Esophagus squamous epithelium (tissue), 5 donors: ENCODE measurements at places on chromosomes 6 and 20.

DNA sequence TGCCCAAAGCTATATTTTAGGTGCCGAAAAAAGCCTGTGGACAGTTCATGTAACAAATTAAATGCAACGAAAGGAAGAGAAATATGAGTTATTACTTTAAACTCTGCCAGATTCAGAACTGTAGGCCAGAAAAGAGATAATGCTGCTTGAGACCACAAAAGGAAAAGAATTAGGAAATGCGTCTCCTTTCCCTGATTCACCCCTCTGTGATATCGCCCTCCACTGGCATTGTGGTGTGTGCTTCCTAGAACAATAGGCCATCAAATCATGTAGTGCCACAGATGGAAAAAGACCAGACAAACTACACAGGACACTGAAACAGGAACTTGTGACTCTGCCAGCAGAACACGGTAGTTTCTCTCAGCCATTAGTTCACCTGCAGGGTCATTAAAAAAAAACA is 14.7 kb upstream of the LAMA4 start:
- DNase-seq = no peak

- DNase-seq = no peak
Measured at GRCh38 chr6:16399158-16399557, 160.8 kb downstream of the GMPR start.

DNA sequence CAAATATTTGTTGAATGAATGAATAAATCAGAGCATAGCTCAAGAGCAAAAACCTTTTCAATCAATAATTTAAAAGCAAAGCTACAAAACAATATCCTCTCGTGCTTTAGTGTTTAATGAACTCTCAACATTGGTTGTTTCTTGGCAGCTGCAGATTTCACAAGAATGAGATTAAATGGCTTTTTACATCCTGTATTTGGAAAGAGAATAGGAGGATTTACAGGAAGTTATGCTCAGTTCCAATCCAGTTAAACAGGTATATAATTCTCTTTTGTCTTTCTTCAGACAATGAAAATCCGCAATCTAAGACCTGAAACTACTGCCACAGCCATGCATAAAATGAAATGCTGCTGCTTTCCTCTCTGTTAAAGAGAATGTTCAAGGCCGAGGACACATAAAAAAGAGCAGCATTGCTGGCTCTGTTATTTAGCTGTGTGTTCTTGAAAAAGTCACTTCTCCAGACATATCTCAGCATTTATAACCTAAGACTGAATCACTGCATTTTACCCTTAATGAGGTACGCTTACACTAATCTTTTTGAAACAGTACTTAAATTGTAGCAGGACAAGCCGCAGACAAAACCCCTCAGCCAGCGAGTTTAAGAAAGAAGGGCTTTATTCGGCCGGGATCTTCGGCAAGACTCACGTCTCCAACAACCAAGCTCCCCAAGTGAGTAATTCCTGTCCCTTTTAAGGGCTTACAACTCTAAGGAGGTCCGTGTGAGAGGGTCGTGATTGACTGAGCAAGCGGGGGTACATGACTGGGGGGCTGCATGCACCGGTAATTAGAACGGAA is 3.6 kb downstream of the C6orf52 start:
- no peak for DNase-seq

- DNase-seq = no peak
Measured at GRCh38 chr6:32562940-32563339, 26.7 kb downstream of the HLA-DRB1 start.

DNA sequence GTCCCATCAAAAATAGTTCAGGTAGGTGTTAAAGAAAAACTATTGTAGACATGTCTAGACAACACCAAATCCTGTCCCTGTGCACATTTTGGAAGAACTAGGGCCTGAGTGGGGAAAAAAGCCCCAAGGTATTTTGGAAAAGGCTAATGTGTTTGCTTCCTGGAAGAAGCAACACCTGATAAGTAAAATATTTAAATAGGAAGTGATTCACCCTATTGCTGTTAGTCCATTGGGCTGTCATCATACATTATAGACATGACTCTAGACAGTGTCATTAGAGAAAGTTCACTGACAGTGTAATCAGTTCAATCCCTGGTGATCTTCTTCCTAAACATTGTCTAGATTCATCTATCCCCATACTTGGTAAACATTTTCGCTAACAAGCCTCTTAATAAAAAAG is 465.3 kb downstream of the CBLN4 start:
- no peak for DNase-seq

- no peak for DNase-seq
Measured at GRCh38 chr6:143700684-143701348, 23.1 kb downstream of the PHACTR2 start.

DNA sequence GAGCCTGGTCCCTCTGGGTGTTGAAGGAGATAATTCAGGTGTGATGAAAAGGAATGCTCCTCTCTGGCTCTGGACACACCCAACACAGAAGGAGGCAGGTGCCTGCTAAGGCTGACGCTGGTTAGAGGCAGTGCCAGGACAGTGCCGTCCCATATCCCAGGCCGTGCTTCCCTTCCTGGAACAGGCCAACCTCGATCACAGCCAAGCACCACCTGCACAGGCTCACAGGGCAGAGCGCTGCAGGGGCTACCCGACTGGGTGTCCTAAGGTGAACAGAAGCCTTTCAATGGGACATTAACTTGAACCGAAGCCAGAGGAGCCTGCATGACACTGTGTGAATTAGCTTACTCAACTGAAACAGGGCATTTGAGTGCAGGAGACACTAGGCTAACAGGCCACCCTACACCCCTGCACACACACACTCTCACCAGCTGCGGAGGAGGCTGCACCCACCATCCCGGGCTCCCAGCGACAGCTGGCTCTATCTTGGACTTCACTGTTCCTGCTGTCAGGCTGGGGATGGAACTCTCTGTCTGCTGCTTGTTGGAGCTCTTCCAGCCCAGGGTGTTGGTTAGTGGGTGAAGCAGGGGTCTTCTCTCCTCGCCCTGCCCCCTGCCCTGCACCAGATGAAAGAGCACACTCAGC is 347.2 kb downstream of the TAF4 start:
- DNase-seq = no peak

DNA sequence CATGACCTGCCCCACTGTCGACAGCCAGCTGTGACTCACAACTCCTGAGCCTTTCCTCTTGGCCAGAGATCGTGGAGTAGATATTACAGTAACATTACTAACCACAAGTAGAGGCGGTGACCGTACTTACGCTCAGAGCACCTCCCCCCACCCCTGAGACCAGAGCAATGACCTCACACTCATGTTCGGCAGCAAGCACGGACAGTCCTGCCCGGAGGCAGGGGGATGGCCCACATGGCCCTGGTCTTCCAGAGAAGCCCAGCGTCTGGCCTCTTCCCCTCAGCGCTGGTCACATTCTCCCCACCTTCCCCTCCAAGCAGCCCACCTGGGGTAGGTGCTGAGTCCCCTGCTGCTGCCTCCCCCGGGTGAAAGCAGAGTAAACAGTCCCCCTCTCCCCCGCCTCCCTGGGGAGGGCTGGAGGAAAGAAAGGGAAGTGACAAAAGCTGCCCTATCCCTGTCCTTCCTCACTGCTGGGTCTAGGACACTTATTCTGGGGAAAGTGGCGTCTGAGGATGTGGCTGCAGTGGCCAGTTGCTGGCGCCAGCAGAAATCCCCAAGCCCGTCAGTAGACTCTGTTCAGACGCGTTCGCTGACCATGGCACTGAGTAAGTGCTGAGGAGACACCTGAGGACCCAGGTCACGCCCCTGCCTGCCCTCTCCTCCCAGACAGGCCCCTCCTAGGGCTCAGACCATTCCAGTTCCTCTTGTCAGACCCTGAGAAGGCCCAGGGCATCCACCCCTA is 68.5 kb downstream of the MRPL14 start:
- DNase-seq = no peak

DNA sequence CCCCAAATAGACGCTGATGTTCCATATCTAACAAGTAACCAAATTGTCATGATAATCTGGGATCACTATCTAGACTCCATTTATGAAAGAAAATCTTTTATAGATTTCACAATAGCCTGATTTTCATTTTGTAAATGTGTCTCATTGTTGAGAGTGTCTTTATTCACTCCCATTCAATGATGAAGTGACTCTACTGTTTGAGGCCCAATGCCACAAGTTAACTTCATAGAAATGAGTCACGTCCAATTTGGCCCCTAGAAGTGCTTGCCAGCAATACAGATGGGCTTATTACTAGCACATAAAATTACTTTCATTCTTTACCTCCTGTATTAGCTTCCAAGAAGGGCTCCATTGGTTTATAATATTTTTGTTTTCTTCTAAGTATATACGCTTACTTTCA is 6.3 kb downstream of the IPCEF1 start:
- no peak for DNase-seq

DNA sequence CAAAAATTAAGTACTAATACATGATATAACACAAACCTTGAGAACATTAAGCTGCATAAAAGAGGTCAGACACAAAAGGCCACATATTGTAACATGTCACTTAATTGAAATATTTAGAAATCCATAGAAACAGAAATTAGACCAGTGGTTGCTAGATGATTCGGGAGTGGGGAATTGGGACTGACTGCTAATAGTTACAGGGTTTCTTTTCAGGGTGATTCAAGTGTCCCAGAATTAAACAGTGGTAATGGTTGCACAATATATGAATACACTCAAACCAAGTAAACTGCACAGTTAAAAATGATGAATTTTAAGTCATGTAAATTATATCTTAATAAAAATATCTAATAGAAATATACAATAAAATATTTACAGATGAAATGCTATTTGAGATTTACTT is 174.5 kb downstream of the WDR27 start:
- DNase-seq = no peak

DNA sequence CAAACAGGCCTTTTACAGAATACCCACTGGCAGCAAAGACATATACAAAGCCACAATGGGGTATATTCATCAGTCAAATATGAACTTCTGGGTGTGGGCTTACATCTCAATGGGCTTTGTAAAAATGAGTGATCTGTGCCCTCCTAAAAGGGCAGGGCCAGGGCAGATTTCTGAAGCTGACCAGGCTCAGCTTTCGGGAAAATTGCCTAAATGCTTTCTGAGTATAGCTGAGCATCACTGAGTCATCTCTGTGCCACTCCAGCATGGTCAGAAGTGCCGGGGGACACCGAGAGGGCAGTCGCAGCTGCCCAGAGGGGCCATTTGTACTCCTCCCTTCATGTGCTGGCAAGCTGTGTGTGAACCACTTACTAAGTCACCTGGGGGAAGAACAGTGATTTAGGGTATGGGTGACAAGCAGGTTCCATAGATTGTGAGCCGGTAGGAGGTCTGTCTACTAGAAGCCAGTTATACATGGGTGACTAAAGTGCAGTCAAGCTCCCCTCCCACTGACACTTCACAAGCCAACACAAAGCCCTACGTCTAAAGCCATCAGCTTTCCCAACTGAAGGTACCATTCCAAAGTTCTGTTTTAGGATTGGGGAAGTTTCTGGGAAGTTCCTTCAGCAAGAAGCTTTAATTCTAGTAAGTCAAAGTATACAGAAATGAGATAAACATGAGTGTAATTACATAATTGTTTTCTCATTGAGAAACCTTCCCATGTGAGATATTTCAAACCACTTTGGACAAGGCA is 147.6 kb upstream of the TAB2 start:
- DNase-seq = no peak

- no peak for DNase-seq
Measured at GRCh38 chr6:7268816-7269555, 44.0 kb downstream of the SSR1 start.

DNA sequence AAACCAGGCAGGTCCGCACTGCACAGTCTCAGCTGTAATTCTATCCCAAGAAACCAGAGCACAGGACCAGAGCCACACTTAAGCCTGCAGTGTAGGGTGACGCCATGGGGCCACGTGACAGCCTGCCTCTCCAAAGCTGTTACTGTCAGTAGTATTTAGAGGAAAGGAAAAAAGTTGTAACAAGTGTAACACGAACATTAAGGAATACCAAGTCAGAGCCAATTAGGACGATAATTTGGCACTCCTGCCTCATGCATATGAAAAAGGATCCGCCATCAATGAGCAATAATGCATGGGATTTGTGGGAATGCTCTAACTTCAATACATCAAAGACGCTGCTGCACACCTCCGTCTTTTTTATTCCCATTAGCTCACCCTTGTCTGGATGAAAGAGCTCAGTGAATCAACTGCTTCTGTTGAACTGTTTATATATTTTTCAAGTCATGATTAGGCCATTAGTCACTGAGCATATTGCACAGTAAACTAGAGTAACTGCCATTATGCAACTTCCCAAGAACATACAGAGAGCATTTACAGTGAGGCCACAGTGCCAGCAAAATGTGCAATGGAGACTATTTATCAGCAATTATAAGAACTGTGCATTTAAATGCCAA is 79.9 kb downstream of the ATXN1 start:
- no peak for DNase-seq

DNA sequence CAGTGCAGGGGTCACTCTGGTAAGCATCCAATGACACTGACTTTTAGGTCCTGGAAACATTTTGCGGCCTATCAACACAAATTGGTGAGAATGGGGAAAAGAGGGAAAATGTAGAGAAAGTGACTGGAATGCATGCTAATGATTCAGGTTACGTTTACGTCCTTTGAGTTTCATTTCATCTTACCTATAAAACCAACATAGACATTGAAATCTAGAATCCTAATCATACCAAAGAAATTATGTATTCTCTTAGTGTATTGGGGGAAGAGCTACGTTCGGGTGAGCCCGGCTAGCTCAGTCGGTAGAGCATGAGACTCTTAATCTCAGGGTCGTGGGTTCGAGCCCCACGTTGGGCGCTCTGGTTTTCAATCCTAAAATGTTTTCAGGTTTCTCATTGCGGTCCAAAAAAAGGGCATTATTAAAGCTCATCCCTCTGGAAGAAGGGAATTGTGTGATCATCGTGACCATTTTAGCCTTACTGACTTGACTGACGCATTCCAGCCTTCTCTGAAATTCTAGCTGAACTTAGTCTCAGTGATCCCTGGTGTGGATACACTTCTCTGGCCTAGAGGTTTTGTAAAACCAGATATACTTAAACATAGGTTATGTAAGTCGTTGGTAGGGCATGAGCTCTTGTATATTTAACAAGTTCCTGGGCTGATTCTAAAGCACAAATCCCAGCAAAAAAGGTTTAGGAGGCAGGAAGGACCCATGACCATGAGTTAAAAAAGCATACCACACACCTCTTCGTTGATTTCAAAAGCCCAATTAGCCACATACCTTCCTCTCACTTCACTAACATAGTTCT is 18.3 kb downstream of the HMGN4 start:
- no peak for DNase-seq

DNA sequence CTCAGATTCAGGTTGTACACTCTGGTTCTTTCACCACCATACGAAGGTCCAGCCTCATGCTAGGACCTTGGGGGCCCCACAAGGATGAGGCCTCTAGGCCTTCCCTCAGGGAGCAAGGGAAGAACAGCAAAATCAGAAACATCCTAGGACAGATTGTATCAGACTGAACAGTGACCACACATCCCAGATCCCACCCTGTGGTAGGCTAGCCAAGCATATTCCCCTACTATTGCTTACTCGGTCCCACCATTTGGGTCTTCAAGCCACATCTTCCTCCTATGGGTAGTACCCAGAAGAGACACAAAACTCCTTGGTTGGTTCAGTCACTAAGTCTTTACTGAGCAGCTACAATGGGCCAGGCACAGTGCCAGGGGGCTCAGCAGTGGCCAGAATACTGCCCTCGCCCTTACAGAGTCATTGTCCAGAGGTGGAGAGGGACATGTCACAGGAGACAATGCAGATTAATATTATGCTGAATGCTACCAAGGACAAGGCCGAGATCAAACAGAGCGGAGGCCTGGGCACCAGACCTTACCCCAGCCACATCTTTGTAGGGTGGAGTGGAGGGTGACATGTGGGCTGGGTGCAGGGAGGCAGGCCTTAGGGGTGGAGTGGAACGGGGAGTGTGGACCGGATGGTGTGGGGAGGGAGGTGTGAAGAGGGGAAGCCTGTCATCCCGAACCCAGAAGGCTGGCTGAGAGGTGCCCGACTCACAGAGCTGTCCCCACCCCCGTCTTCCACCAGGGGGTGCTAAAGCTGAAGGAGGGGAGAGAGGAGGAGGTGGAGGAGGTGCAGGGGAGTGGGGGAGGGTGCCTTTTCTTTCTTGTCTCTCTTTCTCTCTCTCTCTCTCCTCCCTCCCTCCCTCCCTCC is 6.8 kb upstream of the MAPK13 start:
- DNase-seq = peak; percentile 48
